ENCODE measurements at places on chromosomes 3 and 15.

DNA sequence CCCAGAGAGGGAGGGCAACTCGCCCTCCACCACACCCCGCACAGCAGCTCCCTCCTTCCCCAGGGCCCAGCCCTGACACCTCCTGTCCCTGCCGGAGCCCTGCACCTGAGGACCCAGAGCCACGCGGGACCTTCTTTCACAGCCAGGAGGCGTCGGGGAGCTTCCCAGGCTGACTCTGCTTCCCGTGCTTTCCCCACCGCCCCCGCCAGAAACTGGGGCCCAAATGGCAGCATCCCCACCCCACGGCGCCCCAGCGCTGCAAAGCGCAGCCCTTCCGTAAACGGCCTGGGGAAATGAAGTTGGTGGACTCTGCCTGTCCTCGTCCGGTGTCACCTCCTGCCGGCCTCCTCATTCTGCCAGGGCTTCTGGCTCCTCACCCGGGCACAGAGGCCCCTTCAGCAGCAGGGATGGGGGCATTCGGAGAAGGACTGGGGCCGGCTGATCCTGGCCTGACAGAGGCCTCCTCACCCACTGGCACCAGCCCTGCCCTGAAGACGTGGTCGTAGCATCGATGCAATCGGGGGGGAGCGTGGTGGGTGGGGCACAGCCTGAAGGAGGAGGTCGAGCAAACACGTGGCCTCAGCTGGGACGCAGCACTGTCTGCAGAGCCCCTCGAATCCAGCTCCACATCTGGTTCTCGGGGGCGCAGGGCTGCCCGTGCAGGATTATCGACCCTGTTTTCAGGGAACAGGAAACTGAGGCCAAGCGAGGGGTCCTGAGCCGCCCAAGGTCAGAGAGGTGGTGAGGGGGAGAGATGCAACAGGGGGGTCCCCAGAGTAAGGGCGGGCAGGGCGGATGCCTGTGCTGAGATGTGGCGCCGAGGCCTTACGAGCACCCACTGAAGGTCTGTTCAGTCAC lies 235.4 kb downstream of the XXYLT1 start:
- no peak for DNase-seq

- DNase-seq = no peak
Observed at GRCh38 chr15:31013863-31014607, 22.6 kb upstream of the MTMR10 start.

DNA sequence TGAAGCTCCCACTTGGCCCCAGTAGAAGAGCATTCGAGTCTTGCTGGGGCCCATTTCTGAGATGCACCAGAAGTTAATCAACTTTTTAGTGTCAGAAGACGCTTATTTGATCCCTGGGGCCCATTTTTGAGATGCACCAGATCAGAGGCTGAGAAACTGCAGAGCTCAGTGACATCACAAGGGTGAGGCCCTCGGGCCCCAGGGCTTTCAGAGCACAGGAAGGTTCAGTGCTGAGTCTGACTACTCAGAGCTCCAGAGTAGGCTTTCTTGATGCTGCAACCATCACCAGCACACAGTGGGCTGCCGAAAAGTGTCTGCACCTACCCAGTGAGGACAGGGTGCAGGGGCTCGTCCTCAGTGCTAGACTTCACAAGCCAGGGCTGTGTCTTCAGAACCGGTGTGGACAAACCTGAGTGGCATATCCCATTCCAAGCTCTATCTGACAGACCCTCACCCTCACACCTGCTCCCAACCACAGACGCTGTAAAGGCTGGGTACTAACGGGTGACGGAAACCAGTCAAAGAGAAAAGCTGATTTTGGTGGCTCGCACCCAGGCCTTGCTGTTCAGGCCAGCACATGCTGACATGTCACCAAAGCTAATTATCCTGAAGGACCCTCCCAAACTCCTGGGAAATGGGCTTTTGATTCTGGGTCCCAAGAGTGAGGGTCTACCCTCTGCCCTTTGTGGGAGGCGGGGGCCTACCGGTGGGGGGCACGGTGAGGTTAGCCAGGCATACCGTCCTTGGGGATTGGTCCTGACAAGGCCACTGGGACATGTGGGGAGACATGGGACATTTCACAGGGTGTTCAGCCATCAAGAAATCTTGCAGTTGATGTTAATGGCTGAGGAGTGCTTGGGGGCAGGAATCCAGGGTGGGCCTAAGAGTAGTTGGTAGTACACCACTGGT lies 83.0 kb downstream of the PDCD6IP start:
- no peak for DNase-seq

DNA sequence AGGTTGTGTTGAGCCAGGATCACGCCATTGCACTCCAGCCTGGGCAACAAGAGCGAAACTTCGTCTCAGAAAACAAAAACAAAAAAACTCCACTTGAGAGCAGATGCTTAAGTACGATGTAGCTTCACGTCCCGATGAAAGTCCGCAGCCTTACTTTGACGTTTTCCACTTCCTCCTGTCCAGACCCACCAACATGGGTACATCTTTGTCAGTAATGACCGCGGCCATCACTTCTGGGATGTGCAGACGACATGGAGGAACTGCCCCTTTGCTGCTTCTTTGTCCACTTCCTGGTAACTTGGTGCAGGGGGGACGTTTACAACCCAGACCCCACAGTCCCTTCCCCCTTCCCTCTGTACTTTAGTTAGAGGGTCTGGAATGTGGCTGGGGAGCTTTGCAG lies 48.7 kb downstream of the CRABP1 start:
- DNase-seq = no peak

- no peak for DNase-seq
Observed at GRCh38 chr3:29764041-29764440, 483.2 kb downstream of the RBMS3 start.

DNA sequence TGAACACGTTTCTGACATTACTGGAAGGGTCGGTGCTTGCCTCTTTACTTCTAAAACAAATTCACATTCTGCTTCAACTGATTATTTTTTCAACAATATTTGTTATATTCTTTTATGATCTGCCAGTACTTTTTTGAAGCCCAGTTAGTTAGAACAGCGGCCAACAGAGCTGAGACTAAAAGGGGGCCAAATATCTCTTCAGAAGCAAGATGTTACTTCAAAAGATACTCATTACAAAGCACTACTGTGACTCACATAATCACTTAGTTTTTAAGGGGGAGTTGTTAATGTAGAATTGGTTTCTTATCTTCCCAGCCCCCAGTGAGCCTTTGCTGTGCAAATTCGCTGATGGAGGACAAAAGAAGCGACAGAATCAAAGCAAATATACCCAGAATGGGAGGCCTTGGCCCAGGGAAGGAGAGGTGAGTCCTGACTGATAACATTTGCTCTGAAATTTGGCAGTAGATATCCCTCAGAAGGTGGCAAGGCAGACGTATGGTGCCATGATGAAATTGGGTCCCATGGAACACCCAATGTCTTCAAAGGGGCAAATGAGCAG lies 587.8 kb downstream of the RBMS3 start:
- DNase-seq = no peak

DNA sequence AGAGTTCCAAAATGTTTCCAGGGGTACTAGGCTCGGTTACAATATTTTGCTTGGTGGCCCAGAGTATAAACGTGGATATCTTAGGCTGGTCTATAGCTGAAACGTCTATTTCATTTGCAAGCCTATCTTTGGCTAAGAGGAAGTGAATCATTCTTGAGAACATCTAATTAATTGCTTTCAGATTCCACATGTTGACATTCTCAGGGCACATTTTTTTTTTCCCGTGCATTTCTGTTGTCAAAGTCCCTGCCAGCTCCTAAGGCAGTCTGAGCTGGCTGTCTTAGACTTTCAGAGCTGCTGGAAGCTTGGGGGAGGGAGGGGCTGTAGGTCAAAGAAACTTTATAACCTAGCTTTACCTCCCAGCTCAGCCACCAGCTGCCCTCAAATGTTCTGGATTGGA lies 23.2 kb upstream of the LAMP3 start:
- no peak for DNase-seq

Measured in stimulated activated CD8-positive, alpha-beta memory T cell treated with anti-CD3 and anti-CD28 coated beads, Interleukin-15, amount 100 ng/mL, for 48 hours (primary cell).